ENCODE measurements at places on chromosomes 5 and 9. TPM values are rescaled to one million over a fixed set of nuclear protein-coding genes. Genes with fewer than 3 reads are reported as not detected.

The PPP2R2B gene
- 0.03 TPM for polyA plus RNA-seq

- no peak for DNase-seq
Measured at GRCh38 chr5:59835800-59836199, 57.7 kb downstream of the PDE4D start.

The ADRA1B gene
- polyA plus RNA-seq: 0.13 TPM

DNA sequence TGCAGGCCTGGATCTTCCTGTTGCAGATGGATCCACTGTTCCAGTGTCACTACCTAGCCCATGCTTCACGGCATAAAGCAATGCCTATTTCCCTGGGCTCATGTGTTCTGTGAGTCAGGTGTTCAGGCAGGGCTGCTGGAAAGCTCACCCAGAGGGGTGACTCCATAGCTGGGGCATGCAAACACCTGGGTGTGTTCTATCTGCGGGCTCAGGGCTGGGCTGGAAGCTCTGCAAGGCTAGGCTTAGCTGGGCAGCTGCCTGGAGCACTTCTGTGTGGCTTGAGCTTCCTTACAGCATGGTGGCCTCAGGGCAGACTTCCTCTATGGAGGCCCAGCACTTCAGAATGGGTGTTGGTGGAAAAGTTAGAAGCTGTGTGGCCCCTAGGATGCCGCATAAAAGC lies 139.9 kb downstream of the GADD45G start:
- DNase-seq: no peak

DNA sequence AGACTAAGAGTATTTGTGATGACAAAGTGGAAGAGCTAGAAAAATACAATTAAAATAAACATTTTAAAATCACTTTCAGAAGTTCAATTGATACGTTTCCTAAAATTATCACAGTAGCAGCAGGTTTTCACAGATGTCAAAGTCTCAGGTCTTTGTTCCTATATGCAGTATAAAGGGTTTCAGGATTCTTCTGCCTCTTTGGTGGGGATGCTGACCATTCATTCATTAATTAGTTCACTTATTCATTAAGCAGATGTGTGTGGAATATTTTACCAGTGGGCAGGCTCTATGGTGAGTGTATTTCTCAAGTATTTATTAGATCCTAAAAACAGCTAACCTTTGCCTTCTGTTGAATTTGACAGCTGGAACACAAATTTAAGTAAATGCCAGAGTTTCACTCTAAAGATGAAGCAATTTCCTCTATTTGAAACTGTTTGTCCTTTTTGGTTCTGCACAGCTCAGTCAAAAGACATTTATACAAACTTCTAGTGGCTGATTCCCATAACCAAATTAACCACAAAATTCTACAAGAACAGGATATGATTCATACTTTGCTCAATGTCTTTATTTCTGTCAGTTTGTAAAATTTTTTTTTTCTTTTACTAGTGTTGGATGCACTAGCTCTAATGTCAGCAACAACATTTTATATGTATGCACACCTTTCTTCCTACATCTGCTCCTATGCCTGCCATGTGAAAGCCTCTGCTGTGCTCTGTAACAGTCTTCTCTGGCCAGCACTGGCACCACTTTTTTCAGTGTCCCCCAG lies 75.9 kb upstream of the PRR16 start:
- no peak for DNase-seq

Data from psoas muscle (tissue), 8 donors.